SK-N-DZ (cell line): ENCODE measurements at places on chromosomes 2 and 18.
A peak's percentile ranks its signal among the peaks of the same experiment; 100 is the strongest.

DNA sequence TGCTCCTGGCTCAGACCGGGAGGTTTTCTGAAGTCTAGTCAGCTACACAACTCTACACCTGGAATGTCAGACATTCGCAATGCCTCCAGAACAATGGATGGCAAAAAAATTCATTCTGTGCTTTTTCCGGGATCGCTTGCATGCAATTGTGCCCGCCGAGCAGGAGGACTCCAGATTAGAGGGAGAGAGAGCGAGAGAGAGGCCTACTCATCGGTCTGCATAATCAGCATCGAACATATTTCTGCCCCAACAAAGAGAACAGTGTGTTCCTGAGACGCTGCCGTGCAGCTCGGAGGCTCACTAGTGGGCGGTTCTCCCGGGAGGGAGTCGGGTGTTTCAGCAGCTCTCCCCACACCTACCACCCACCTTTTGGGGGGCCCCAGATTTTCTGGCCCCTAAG is 117.1 kb downstream of the KLHL29 start:
- no peak for DNase-seq

DNA sequence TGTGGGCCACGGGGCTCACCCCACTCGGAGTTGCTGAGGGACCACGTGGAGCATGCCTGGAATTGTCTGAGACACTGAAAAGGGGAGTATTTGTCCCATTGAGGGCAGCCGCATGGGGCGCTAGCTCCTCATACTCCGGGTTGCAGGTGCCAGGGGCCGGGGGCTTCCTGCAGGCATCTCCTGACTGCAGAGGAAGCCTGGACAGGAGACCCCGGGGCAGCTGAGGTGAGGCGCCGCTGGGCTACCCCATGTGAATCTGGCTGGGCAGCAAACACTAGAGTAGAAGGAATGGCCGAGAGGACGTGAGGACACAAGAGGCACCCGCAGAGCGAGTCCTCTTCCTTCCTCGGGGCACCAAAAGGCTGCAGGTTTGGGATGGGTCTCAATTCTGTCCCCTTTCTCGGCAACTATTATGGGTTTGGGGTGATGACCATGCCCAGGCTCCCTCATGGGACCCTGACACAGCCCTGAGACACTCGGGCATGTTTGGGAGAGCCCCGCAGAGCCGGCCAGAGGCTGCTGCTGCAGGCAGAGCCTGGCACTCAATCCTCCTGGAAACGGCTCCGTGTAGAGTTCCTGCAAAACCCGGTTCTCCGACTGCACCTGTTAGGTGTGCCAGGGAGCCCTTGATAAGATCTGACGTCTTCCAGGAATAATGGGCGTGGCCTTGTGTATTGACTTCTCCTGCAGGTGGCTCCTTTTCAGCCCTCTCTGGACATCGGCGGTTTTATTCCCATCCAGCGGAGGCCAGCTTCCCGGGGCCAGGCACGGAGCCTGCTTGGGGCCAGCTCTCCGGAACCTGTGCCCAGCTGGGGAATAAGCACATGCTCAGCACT is 77.0 kb downstream of the CTIF start:
- DNase-seq = peak; percentile 11

DNA sequence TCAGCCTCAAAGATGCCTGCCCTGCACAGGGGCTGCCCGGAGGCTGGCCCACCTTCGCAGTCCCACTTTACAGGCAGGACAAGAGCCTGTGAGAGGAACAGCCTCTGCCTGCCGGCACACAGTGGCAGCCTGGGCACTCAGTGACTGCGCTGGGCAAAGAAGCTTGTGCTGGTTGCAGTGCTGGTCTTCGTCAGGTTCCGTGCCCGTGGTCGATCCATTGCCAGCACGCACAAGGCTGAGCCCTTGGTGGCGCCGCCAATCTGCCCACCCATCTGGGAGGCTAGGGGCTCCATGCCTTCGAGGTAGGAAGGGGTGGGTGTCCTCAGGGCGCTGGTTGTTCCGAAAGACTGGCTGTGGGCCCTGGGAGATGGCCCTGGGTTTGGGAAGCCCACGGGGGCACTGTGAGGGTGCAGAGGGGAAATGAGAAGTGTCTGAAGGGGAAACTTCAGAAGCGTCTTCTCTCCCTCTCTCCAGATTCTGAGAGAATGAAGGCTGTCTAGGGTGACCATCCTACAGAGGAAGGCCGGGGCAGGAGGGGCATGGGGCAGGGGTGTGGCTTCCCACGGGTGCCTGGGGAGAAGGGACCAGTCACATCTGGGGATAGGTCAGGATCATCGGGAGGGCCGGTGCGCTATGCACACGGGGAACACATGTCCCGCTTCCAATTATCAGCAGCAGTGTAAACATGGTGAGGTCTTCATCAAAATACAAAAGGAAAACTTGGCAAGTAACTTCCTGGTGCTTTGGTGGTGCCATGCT is 49.1 kb upstream of the HS6ST1 start:
- DNase-seq = no peak

DNA sequence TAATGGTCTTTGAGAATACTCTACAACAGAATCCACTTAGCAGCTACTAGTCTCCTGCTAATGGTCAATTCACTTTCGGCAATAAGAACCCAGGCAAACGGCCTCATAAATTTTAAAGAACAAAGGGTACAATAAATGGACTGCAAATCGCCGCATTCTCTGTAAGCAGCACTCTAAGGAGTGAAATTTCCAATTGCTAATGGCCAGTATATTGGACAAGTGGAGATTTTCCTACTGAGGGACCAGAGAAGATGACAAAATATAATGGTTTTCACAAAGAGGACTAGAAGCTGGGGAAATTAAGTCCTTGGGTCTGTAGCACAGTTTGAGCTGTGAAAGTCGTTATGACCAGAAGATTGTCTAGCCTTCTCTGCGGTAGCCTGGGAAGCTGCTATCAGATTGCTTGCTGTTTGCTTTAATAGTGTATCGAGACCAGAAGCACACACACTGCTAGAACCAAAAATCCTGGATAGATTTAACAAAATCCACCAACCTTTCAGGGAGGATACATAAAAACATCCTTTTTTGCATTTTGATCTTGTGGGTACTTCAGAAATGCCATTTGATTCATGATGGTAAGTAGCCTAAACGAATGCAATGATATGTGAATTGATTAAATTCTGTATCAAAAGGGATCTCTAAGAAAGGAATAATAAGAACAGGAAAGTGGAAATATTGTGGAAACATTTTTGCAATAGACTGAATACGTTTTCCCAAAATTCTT is 53.6 kb upstream of the ATP8B1 start:
- DNase-seq = no peak

DNA sequence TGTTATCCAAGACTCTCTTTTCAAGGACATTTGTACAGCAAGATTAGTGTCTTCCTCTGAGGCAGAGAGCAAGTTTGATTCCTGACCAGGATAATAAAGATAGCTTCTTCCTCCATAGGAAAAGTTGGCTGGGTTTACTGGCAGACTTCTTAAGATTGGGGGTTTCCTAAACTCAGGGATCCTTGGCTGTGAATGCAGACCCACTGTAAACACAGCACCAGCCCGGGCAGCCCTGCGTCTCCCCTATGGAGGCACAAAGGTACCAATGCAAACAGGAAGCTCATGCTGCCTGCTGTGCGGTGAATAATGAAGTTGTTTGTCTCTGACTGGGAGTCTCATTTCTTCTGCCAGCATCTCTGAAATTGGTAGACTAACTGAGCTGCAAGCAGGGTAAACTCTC is 96.2 kb upstream of the ARHGAP28 start:
- no peak for DNase-seq

DNA sequence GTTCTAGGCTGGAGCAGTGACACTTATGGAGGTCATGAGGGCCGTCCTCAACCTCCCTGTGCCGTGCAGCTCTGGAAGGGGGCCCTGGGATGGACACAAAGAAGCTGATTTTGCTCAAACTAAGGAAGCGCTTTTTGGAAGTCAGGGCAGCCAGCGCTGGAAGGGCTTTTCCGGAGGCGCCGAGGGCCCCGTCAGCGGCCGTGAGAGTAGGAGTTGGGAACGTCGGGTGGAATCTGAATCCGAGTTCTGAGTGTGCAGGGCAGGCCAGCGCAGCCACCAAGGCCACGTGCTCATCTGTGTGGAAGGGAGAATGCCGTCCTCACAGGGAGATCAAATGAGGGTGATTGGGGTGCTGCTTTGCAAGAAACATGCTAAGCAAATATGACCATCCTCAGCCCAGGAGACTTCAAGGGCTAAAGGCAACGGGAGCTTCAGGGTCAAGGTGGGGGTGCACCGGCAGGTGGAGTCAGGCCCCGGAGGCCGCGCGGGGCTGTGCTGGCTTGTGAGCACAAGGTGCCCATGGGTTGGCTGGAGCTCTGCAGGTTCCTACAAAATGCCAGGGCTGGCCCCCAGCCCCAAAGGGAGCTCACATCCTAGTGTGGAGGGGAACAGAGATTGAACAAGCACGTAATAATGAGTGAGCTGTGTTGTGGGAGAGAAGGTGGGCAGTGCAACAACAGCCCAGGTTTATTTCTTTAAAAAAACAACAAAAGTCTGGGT is 70.4 kb upstream of the HPCAL1 start:
- no peak for DNase-seq

DNA sequence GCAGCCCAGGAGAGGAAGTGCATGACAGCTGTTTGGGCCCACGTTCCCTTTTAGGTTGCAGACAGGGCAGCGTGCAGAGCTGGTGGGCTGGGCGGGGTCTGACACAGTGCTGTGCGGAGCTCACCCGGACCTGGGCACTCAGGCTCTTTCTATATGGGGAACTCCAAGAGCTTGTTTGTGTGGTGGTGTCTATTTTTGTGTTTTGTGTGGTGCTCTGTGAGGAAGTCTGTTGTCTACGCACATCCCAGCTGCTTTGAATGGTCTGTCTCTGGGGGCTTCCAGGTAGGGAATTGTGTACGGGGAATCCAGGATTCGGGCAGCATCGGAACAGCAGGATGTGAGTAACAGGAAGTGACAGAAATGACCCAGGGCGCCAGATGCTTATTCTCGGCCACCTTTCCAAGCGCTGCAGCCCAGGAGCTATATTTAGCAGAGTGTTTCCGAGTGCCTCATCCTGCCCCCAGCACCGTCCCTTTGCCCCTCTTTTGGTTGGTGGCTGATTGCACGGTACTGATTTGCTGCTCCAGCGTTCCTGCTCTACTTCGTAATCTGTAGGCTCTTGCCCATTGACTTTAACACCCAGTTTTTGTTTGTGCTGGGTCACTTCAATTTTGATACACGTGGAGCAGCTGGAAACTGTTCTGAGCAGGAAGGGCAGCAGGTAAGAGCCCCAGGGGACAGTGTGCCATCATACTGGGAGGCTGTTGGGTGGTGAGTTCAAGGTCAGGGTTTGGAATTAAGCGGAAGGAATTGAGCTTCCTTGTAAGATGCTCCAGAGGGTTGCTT is 64.7 kb downstream of the DGKD start:
- DNase-seq = no peak

- no peak for DNase-seq
Observed at GRCh38 chr2:218035463-218036100, 32.8 kb upstream of the TNS1 start.

DNA sequence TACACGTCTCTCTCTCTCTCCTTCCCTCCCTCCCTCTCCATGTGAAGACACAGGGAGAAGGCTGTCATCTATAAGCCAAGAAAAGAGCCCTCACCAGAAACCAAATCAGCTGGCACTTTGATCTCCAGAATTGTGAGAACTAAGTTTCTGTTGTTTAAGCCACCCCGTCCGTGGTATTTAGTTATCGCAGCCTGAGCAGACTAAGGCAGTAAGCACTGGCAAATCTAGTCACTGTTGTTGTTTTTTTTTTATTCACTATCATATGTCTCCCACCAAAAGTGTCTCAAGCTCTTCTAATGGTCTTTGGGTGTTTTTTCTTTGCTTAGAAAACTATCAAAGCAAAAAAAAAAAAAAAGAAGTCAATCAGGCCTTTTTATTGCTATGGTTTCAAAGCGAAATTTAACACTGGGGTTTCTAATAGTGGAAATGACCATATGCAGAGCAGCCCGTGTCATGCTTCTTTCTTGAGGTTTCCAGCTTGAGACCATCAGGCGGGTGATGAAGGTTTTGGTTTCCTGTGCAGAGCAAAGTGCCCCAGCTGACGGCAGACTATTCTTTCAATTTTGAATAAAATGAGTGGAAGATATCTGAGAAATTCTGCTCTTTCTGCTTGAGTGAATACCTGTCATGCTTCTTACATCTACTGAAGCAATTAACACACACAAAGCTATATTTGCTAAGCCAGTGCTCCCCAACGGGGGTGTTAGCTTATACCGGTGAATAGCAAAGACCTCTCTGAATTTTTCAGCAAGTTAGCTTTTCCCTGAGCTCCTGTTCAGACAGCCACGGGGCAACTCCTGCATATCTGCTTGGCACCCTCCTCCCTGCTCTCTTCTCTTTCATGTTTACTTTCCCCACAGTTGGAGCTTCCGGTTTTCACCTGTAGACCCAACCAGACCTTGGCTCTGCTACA is 394.1 kb upstream of the ATP5MC3 start:
- DNase-seq = no peak

DNA sequence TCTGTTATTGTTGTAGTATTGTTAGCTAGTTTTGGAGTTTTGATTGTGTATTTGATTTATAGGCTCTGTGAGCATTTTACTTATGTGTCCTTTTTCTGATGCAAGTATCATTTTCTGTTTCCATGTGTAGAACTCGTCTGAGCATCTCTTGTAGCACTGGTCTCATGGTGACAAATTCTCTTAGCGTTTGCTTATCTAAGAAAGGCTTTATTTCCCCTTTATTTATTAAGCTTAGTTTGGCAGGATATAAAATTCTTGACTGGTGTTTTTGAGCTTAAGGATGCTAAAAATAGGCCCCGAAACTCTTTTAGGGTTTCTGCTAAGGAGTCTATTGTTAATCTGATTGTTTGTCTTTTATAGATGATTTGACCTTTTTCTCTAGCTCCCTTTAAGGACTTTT is 57.6 kb upstream of the THUMPD2 start:
- DNase-seq = no peak

- DNase-seq = peak; percentile 32
Observed at GRCh38 chr18:39647627-39648534, 2082.3 kb upstream of the CELF4 start.

GRCh38 chr2:27885661-27886060 is 4.5 kb downstream of the RBKS start:
- no peak for DNase-seq

GRCh38 chr2:216735086-216735485 is 39.7 kb upstream of the IGFBP5 start:
- DNase-seq = peak; percentile 90

GRCh38 chr2:235025800-235026536 is 74.2 kb downstream of the SH3BP4 start:
- no peak for DNase-seq

DNA sequence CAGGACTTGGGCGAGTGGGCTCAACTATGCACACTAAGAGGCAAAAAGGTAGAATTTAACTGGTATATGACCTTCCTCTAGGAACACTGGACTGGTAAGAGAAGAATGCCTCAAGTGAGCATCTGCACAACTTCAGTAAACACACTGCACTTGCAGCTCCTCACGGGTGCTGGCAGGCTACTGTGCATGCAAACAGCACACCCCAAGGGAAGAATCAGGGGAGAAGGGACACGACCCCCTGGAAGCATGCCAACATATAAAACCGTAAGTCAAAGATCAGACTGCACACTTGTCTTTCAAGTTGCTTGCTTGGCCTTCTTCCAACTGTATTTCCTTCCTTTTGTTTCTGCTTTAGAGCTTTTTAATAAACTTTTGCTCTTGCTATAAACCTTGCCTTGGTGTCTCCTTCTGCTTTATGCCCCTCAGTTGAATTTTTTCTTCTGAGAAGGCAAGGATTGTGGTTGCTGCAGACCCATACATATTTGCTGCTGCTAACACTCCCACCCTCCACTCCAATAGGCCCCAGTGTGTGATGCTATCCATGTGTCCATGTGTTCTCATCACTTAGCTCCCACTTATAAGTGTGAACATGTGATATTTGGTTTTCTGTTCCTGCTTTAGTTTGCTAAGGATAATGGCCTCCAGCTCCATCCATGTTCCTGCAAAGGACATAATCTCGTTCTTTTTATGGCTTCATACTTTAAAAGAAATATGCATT is 263.7 kb upstream of the SPOPL start:
- DNase-seq = no peak

GRCh38 chr2:131044075-131044756 is 49.0 kb downstream of the FAM168B start:
- DNase-seq = no peak
